ENCODE measurements at places on chromosomes 1 and 21.

- no peak for DNase-seq
These were observed 47.2 kb upstream of the SYT14 start for GRCh38 chr1:209890641-209891330.

DNA sequence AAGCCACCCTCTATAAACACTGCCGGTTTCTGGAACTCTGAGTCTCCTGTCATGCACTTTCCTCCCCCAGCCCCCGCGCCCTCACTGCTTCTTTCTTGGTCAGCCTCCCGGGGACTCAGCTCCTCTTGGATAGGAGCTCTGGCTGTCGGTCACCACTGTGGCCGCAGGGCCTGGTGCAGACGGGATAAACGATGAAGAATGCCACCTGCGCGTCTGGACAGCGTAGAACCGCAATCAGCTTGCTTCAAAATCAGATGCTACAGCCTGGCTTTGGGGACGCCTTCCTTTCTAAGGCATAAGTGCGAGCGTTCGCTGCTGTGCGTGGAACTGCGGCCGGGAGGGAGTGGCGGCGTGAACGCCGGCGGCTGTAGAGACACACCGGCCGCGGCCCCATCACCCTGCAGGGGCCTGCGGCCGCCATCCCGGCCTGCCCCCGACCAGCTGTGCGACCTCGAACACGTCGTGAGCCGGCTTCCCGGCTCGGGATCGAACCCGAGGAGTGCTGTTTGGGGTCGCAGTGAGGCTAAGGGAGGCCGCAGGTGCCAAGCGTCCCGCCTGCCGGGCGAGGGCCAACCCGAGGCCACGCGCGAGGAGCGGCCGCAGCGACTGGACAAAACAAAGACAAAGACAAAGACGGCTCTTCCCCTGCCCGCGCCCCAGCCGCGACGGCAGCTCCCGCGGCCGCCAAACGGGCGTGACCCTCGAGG lies 688 bp downstream of the PTTG1IP start:
- peak; percentile 69 for DNase-seq

GRCh38 chr21:41716751-41717150 lies 50.1 kb downstream of the RIPK4 start:
- no peak for DNase-seq

- no peak for DNase-seq
These were observed 36.3 kb downstream of the CLCA1 start for GRCh38 chr1:86504895-86505563.

- no peak for DNase-seq
These were observed 27.6 kb downstream of the KIRREL1 start for GRCh38 chr1:158020886-158021620.

- no peak for DNase-seq
These were observed 48.7 kb downstream of the TTLL7 start for GRCh38 chr1:83950106-83950661.

DNA sequence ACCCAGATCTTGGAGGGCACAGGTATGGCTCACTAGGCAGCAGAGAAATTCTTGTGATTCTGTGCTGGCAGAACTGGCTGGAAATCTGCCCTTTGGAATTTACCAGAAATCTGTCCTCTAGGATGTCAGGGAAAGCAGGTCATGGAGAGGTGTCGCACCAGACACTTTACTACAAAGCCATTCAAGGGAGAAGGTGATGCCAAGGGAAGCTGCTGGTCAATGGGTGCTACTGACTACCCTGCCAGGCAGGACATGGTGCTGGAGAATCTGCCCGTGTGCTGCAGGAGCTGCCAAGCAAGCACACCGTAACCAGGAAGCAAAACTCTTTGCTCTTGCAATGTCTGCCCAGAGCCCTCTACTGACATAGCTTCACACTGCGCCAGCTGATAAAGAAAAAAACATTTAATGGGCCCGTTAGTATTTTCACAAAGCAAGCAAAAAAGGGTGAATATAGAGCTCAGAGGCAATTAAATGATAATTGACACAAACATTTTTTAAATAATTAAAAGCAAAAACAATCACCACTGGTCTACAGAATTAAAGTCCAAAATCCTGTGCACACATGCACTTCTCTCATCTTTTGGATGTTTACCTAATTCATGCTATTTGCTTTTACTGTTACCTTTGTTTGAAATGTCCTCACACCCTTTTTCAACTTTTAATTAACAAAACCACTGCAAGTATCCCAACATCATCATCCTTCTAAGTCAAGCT lies 7.2 kb upstream of the FBXO28 start:
- DNase-seq, result no peak

- no peak for DNase-seq
These were observed 67.3 kb downstream of the OBSCN start for GRCh38 chr1:228275179-228275429.

DNA sequence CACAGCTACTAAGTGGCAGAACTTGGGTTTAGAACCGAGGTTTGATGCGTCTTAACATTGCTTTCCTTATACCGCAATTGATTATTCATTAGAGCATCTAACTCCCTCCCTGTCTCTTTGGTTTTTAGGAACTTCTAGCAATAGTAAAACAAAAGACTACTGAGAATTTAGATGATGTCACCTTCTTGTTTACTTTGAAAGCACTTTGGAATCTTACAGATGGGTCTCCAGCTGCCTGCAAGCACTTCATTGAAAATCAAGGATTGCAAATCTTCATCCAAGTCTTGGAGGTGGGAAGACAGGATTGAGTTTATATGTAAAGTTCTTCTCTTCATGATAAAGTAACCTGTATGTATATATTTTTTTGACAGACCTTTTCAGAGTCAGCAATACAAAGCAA lies 35.0 kb downstream of the ZYG11A start:
- DNase-seq, result no peak

- DNase-seq, result no peak
These were observed 43.9 kb downstream of the CCDC185 start for GRCh38 chr1:223437151-223437550.

- DNase-seq, result no peak
These were observed 45.3 kb downstream of the HSPG2 start for GRCh38 chr1:21891621-21892479.

DNA sequence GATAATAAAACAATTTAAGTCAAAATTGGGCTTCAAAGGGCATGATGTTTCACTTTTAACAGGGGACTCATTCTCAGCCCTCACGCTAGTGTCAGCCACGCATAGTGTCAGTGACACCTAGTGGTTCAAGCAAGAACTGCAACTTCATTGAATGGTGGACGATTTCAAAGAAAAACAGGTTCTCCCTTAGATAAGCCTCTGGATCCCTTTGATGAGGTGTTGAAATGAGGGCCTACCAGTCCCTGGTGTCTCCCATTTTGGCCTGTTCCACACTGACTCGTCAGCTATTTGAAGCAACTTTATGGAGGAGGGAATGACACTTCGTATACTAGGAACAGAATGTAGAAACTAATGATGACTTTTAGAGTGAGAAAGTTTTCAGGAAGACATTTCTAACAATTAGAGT lies 56.2 kb downstream of the FCRL5 start:
- no peak for DNase-seq

- DNase-seq, result no peak
These were observed 29.2 kb downstream of the SZT2 start for GRCh38 chr1:43418858-43419257.

DNA sequence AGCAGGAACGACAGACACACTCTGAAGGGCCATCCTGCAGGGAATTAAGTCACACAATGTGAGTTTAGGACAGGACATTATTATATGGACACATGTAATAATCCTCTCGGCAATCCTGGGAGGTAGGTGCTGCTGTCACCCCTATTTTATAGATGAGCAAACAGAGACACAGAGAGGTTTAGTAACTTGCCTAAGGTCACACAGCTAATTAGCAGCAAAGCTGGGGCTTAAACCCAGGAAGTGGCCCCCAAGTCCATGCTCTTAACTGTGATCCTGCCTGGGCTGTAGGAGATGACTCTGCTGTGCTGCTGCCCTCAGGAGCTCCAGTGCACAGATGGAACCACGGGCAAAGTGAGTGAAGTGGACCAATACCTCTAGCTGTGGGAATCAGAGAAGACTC lies 660.0 kb downstream of the PTPRU start:
- no peak for DNase-seq

GRCh38 chr1:69221524-69221923 lies 346.2 kb upstream of the LRRC7 start:
- no peak for DNase-seq

GRCh38 chr1:229107304-229107815 lies 163.6 kb upstream of the RAB4A start:
- DNase-seq, result no peak

DNA sequence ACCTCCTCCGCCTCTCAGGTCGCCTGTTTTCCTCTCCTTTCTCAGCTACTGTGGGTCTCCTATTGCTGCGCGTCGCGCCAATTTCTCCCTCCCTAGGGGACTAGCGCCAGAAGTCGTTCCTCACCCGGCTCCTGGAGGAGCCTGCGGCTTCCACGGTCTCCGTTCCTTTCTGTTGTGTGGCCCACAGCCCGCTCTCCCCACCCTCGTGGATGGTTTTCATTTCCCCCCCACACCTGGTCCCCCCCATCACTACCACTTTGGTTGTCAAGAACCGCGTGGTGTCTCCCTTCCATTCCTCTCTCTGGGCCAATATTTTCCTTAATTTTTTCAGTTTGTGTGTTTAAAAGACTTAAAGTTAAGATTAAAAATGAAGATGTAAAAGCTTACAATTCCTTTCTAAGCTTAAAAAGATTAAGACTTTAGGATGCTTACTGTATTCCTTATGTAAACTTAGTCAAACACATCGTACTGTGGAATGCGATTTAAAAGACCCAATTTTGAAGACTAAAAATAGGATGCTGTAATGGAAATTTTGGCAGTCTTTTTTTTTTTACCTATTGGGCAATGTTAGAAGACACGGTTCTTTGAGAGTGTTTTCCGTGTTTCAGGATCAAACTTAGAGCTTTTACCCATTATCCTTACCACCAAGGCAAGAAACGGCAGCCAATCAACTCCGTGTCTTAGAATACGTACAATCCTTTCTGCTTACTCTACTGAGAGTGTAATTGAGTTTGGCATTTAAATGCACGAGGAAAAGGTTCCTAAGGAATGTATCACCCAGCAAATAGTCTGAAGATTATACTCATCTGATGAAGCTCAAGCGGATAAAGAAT lies 773 bp downstream of the CNST start:
- DNase-seq, result no peak

- DNase-seq, result no peak
These were observed 24.1 kb downstream of the DIP2A start for GRCh38 chr21:46482846-46483231.

DNA sequence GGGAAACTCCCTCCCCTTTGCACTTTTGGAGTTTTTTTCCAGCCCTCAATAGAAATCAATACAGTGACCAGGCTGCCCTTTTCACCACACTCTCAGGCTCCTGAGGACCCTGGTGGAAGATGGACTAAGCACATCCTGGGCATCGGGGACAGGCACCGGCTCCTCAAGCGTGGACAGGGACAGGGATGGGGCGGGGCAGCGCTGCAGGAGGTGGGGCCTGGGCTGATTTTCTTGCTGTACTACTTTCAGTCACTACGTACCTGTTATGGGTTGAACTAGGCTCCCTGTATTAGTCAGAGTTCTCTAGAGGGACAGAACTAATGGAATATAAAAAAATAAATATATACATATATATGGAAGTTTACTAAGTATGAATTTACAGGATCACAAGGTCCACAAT lies 2.5 kb downstream of the MX2 start:
- no peak for DNase-seq

All from ecto neural progenitor cell (in vitro differentiated cells).